ENCODE measurements at places on chromosomes 1 and 21.

DNA sequence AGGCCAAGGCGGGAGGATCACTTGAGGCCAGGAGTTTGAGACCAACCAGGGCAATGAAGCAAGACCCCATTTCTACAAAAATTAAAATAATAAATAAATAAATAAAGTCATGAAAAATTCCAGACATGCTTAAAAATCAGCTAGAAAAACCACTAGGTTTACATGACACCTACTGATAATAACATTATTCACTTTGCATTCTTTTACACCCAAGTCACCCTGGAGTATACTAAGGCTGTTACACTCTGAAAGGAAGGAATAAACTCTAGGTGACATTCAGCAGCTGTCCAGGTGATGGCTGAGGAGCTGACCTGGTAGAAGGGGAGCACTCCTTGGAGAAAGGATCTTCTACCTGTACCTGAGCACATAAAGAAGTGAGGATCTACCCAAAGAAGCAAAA, 179.2 kb downstream of the ZNF281 start:
- no peak for DNase-seq

DNA sequence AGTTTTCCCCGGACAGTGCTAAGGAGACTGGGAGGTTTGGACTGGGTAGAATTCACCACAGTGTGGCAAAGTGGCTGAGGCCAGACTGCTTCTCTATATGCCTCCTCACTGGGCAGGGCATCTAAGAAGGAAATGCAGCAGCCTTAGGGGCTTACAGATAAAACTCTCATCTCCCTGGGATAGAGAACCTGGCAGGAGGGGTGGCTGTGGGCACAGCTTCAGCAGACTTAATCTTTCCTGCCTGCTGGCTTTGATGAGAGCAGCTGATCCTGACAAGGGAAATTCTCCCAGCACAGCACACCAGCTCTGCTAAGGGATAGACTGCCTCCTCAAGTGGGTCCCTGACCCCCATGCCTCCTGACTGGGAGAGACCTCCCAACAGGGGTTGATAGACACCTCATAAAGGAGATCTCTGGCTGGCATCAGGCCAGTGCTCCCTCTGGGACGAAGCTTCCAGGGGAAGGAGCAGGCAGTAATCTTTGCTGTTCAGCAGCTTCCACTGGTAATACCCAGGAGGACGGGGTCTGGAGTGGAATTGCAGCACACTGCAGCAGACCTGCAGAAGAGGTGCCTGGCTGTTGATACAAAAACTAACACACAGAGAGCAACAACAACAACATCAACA, 25.2 kb downstream of the KIFAP3 start:
- no peak for DNase-seq

- DNase-seq = peak; percentile 41
These were observed 8.7 kb upstream of the TTF2 start for GRCh38 chr1:117051224-117052064.

DNA sequence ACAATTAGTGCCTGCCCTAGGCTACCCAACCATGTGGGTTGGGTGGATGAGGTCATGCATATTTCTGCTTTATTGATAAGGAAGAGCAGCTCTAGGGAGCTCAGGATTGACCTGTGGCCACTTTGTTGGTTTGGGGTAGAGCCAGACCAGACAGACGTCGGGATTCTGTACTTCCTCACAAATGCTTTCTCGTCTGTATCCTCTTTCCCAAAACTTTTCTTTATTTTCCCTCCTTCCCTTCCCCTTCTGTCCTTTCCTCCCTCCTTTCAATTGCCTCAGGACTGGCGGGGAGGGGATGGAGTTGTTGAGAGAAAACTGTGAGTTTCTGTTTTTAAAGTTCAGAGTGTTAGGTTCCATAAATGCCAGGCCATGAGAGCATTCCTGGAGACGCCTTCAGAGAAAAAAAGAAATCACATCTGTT, 68.0 kb downstream of the UCK2 start:
- no peak for DNase-seq

GRCh38 chr21:42203936-42204335, 15.0 kb upstream of the ABCG1 start:
- no peak for DNase-seq

GRCh38 chr1:20028726-20029125, 41.3 kb upstream of the PLA2G5 start:
- DNase-seq = no peak

DNA sequence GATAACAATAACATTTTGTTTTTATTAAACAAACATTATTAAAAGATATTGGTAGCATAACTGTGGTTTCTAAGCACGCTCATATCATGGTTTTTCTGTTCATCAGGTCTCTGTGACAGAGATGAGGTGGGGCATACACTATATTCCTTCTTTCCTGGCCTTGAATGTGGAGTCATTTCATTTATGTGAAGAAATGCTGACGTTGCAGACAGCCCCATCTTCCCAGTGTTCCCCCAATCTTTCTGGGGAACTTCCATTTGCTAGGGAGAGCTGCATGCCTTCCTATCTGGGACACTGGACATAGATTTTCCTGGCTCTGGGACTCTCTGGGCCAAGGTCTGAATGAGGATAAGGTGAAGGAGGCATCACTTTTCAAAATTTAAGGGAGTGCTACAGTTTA, 30.4 kb downstream of the PIGM start:
- DNase-seq = no peak

GRCh38 chr1:151259351-151259750, 4.8 kb downstream of the PSMD4 start:
- no peak for DNase-seq

- no peak for DNase-seq
These were observed 13.9 kb upstream of the PRMT2 start for GRCh38 chr21:46621457-46622182.

DNA sequence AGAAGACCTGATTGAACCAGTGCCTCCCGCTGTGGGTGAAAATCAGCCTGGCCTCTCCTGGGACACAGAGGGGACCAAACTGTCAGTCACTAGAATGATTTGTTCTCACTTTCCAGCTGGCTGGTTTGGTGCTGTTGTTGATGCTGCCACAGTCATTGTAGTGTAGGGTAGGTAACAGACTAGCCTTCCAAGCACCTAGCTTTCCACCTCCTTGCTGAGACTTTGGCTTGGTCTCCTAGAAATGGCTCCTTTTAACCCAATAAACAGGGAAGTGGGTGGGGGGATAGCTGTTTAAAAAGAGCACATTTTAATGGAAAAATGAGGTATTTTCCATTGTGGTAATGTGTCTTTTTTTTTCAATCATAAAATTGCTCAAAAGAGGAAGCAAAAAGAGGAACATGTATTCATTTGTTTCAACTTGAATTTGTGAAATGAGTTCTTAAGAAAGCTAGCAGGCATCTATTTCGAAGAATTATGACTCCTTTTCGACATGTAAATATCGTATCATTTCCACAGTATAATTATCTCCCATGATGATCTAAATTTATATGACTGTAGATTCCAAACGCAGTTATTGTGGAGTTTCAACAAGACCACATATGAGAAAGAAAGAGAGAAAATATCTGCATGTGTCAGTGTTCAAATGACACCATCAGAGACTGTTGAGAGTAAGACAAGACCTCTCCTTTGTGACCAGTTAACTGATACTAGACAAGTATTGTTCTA, 190.1 kb downstream of the HLX start:
- peak; percentile 86 for DNase-seq

DNA sequence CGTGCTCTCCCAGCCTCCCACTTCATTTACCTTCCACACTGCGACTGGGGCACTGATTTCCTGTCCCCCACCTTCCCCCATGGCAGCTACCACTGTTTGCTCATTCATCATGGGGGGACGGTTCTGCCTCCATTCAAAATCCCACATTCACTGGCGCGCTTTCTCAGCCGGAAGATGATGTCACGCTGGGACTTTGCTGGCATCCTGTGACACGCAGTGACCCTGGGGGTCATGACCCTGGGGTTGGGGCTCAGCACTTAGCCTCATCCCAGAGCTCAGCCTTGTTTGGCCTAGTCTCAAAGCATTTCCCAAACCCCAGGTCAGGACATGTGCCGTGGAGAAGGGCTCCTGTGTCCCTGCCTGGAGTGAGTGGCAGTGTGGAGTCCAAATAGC, 582 bp upstream of the KCNAB2 start:
- no peak for DNase-seq

DNA sequence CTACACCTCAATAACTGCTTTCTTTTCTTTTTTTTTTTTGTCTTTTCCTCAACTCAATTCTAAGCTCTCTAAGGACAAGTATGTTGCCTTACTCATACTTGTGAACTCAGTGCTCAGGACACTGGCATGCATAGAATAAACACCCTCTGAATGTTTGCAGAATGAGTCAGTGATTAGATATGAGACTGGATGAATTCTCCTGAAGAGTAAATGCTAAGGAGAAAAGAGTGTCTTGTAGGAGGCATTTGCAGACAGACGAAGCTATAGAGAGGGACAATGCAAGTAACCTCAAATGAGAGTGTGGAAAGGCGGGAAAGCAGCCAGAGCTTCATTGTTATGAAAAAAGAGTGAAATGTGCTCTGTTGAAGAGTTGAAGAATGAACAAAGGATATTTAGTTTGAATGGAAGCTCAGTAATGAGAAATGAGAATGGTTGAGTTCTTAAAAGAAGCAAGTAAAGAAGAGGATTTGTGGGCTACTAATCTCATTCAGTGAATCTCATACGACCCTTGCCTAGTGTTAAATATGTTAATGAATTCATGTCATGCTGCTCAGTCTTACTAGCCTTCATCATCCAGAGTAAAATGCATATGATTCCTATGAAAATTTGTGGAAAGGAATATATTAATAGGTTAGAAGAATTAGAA, 166.1 kb upstream of the DPYD start:
- no peak for DNase-seq

DNA sequence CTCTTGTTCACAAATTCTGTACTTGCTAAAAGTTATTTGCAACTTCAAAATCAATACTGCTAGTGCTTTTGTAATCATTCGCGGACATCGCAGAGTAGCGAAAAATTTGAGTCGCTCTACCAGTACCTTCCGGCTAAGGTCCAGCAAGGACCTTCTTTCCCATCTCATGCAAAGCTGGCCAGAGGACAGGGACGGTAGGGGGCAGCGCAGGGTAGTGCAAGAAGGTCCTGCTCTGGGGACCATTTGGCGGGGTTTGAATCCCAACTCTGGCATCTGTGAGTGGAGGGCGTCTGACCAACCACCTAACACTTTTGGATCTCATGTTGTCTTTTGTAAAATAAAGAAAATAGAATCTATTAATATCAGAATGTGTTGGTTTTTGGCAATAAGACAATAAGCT, 258.3 kb downstream of the SPATA17 start:
- no peak for DNase-seq

GRCh38 chr1:230693221-230693620, 20.7 kb downstream of the AGT start:
- DNase-seq = no peak

- no peak for DNase-seq
These were observed 17.9 kb upstream of the RGS18 start for GRCh38 chr1:192140382-192140781.

DNA sequence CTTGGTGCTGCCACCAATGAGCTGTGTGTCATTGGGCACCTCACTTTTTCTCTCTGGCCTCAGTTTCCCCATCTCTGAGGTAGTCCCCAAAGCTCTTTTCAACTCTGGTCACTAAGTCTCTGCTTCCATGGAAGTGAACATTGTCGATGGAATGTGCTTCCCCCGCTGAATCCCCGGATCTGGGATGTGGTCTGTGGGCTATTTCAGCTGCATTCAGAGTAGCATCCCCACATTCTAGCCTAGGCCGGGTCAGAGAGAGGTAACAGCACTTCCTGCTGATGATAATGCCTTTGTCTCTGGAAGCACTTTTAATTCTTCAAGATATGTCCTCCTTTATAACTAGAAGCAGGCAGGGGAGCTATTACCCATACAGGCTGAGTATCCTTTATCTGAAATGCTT, 29.8 kb downstream of the RASSF5 start:
- no peak for DNase-seq

DNA sequence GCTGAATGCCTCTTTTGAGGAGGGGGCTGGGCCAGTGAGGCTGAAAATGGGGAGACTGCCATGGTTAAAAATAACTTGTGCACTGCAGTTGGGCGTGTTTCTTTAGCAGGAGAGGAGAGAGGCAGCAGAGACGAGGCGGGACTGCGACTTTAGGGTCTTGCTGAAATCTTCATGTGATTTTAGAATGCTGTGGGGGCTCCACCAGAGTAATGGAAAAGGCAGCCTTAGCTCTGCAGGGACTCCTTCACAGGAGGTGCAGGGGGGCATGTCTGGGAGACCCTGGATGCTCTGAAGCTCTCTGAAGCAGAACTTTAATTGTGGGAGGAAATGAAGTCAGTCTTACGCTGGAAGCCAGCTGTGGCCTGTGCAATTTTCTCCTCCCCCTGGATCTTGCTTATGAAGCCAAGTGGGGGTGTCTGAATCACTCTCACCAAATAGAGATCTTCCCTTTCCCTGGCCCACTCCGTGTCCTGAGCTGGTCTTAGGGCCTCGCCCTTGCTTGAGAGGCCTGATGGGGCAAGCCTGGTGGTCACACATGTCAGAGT, 60.8 kb downstream of the NDUFS5 start:
- peak; percentile 58 for DNase-seq

GRCh38 chr21:39575775-39576174, 37.0 kb upstream of the B3GALT5 start:
- DNase-seq = no peak

DNA sequence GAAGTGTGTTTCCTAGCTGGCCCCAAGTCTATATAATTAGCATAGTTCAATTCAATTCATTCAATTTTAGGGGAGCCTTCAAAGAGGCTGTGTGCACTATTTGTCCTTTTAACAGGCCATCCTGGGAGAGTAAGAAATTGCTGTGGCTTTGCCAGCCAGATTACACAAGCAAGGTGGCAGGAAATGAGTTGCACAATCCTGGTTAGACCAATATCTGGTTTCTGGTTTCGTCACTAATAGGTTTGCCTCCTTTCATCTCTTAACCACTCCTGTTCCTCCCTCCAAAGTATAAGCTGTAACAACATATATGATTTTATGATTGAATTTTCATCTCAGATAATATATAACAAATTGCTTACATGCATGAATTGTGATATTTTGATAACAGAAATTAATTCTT, 84.1 kb upstream of the NEGR1 start:
- DNase-seq = peak; percentile 12

- DNase-seq = no peak
These were observed 38.9 kb downstream of the ARHGEF11 start for GRCh38 chr1:157006676-157007075.

- DNase-seq = no peak
These were observed 36.5 kb downstream of the YY1AP1 start for GRCh38 chr1:155651861-155652661.

DNA sequence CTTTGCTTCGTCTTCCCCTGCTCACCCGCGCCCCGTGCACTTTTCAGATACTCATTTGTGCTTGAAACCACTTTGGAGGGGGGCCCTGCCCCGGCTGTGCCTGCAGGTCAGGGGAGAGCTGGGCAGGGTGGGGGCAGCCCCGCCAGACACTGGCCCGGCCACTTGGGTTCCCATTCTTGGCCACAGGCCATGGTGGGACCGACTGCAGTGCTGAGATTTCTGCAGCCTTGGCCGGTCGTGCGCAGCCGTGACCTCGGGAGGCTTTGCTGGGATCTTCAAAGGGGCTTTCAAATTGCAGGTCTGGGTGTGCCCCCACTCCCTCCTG, 54.5 kb upstream of the TTC34 start:
- DNase-seq = no peak
